ENCODE measurements at places on chromosomes 16 and 17.

DNA sequence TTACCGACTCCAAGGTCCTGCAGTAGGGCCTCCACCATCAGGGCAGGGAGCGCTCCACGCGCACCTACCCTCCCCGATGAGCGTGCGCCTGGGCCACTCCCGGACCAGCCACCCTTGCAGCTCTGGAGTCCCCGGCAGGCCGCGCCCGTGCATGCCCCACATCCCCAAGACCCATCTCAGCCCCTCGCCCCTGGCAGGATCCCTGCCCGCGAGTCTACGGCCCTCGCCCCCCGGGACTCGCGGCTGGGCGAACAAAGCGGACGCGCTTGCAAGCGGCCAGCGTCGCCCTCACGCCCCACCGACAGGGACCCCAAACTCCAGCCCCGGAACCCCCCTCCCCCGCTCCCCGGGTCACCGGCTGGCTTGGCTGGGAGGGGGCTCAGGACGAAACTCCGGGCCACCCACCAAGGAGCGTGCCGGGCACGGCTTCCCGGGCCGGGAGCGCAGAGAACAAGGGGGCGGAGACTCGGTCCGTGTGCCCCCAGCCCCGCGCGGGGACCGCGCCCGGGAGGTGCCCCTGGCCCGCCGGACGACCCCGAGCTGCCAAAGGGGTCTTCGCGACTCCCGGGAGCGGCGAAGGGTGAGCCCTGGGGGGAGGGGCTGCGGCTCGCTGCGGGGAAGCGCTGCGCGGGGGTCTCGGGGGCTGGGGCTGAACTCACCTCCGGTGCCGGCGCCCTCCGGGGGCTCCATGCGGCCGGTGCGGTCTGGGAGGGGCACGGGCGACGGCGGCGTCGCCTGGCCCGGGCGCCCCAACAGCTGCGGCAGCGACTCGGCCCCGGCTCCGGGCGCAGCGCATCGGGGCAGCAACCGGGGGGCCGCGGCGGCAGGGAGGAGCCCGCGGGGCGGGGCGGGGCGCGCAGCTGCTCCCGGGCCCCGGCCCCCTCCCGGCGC is at the start of gene DBNDD1:
Gene DBNDD1 (minus strand): TSS at position 805 of the 891 bp plus-strand sequence. CDS start 115 bp downstream, at position 690.
- no peak for DNase-seq

- peak; percentile 62 for DNase-seq
These were observed 23.4 kb upstream of the SREBF1 start for GRCh38 chr17:17859909-17860765.

GRCh38 chr16:89764711-89765201 is 43.4 kb downstream of the ZNF276 start:
- DNase-seq, result no peak

DNA sequence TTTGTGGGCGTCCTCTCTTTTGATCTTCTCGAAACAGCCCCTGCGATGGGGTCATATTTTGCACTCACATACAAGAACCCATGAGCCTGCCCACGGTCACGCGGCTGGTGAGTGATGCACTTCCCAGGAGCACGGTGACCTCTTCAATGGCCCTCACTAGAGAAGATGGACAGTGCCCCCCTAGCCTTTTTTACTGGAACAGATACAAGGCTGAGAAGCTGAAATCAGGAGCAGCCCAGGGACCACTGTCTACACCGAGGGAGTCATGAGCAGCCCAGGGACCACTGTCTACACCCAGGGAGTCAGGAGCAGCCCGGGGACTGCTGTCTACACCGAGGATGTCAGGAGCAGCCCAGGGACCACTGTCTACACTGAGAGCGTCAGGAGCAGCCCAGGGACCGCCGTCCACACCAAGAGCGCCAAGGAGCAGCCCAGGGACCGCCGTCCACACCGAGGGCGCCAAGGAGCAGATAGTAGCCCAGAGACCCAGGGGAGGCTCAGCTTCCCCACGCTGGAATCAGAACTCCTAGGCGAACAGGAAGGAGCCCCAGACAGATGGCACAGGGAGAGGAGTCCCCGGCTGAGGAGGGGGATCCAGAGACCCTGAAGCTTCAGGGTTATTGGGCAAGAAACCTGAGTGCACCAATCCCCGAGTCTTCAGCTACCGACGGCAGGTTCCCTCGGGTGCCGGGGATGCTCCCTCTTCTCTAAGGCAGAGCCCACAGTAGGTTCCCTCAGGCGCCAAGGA is 23.7 kb downstream of the ACSF3 start:
- no peak for DNase-seq

DNA sequence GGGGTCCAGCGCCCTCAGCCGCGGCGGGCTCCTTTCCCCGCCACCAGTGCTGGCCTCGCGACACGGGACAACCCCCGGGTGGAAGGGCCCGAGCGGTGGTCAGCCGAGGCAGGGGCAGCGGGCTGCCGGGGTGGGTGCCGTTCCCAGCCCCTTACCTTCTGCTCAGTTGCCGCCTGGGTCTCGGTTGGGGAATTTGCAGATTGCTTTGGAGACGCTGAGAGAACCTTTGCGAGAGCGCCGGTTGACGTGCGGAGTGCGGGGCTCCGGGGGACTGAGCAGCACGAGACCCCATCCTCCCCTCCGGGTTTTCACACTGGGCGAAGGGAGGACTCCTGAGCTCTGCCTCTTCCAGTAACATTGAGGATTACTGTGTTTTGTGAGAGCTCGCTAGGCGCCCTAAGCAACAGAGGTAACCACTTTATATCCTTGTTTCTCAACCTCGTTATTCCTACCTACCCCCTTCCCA is 381 bp downstream of the CTNS start:
- DNase-seq, result no peak

- no peak for DNase-seq
These were observed 3.2 kb upstream of the KRT20 start for GRCh38 chr17:40888196-40888720.

DNA sequence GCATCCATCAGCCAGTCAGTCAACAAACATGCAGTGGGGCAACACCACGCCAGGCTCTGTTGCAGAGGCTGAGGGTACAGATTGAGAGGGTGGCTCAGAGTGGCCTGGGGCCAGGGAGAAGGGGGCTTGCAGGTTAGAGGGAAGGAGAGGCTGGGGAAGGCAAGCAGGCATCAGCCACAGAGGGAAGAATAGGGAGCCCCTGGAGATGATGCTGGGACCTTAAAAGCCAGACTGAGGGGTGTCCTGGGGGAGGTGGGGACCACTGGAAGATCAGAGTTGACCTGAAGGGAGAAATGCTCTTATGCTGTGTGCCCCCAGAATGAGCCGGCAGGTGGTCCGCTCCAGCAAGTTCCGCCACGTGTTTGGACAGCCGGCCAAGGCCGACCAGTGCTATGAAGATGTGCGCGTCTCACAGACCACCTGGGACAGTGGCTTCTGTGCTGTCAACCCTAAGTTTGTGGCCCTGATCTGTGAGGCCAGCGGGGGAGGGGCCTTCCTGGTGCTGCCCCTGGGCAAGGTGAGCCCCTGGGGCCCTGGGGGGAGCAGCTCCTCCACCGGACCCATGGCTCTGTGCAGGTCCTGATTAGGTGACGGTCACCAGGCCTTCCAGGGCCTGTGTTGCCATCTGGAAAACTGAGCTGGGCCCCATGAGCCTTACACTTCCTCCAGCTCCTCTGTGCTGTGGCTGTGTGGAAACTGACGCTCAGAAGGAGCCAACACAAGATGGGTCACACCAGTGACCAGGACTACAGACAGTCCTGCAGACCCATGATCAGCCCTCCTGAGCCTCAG is 1.7 kb downstream of the CORO1A start:
- DNase-seq, result no peak

DNA sequence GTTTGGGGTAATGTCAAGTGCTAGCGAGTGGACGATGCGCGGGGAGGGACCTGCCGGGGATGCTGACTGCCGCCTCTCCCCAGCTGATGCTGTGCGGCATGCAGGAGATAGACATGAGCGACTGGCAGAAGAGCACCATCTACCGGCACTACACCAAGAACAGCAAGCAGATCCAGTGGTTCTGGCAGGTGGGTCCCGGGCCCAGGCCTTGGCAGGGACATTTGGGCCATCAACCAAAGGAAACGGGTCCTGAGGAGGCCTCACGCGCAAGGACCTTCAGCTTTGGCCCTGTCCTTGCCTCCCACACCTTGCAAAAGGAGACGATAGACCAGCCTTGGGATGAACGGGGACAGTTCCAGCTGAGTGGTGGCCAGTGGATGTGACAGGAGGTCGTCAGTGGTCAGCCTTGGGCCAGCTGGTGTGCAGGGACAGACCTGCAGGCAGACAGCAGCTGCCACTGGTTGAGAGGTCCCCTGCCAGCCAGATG is 13.6 kb upstream of the CLEC18A start:
- no peak for DNase-seq

- DNase-seq, result no peak
These were observed 5.4 kb downstream of the CTRL start for GRCh38 chr16:67926181-67926750.

- no peak for DNase-seq
These were observed 1.6 kb downstream of the SIRT7 start for GRCh38 chr17:81916234-81917001.

GRCh38 chr17:1003633-1003971 is 6.7 kb downstream of the TIMM22 start:
- no peak for DNase-seq

All from effector CD8-positive, alpha-beta T cell (primary cell).